ENCODE measurements at places on chromosomes 11 and 22.

DNA sequence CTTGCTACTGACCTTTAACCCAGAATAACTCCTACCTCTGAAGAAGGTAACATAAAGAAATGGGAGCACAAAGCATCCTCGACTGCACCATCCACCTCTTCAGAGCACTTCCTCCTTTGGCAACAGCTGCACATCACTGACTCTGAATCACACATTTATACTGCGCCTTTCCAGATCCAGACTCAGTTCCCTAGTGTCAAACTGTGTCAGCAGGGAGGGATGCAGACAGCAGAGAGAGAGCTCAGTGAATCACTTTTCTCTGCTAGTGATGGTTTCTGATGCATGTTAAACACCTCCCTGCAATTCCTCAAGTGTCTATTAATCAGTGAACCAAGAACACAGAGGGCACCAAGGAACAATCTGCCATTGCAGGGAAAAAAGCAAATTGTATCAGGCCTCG, 118.9 kb downstream of the PLEKHA7 start:
- no peak for DNase-seq

DNA sequence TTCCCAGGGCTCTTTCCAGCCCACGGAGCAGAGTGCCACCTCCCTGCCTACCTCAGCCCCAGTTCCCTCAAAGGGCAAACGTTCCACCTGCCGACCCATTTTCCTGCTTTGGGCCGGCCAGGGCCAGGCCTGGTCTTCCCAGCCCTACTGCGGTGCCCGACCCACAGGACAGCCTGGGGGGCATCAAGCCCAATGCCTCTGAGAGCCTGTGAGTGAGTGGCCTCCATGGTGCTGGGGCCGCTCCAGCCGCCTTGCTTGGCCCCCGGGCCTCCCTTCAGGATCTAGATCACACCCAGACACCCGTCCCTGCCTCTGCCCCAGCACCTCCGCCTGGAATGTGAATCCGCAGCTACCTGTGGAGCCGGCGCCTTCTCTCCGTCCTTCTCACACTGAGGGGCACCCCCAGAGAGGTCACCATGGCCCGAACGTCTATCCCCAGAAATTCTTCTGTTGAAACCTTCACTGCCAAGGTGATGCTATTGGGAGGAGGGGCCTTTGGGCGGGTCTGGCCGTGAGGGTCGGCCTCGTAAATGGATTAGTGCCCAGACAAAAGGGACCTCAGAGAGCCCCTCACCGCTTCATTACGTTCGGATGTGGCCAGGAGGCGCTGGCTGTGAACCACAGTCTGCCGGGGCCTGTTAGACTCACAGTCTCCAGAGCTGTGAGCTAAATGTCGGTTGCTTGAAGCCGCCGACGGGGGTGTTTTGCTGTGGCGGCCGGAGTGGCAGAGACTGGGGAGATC, 36.2 kb upstream of the BRSK2 start:
- no peak for DNase-seq

DNA sequence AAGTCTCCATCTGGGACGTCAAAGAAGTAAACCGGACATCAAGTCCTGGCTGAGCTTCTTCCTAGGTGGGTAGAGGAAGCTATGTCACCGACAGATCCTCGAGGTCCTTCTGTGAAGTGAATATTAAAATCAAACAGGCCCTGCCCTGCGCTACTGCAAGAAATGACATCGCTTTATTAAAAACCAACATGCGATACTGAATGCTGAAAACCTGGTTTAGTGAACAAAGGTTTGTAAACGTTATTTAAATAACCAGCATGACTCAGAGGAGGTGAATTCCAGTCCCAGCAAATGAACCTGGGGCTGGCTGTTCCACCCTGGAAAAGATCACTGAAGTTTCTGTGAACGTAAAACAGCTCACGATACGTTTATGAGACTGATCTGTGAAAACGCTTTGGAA, 645 bp downstream of the RTCB start:
- no peak for DNase-seq

DNA sequence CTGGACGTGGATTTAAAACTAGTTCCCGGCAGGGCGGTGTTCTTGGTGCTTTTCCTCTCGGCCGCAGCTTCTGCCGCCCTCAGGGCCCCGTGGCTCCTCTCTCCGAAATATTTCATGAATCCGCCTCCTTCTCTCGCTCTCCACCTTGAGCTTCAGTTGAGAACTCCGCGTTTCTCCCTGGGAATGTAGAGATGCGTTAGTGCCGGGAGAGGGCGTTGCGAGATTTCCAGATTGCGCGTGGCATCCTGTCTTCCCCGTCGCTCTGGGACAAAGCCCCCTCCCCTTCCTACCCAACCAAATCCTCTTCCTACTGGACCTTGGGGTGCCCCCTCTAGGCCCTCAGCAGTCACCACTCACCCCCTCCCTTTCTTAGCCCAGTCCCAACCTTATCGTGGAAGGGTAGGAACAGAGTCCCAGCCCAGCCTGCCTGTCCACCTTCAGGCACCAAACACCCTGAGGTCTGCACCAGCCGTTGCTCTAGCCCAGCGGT, 15.5 kb upstream of the RAC2 start:
- DNase-seq = no peak

DNA sequence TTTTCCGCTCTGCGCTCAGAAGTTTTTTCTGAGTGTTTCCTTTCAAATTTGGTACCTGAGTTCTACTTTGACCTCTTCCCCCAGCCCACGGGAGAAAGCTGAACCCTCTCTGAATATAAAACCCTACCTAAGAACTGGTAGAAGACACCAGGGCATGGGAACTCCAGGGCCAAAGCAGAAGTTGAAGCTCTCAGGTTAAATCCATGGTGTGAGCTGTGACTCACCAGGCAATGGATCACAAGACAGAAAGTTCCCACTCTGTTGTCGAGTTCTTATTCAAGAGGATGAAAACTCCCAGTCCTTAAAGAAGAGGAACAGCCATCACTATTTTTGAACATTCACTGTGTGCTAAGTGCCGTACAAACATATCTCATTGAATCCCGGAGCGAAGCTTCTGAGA, 8.9 kb downstream of the TMEM218 start:
- DNase-seq = no peak

GRCh38 chr22:32123657-32124056, 35.4 kb downstream of the C22orf42 start:
- DNase-seq = no peak

GRCh38 chr11:115657586-115657985, 153.4 kb upstream of the CADM1 start:
- DNase-seq = no peak

GRCh38 chr22:36765943-36766450, 9.9 kb downstream of the IFT27 start:
- DNase-seq = no peak
